Globus pallidus (tissue), 1 donor: ENCODE measurements at places on chromosomes 1 and 21.

DNA sequence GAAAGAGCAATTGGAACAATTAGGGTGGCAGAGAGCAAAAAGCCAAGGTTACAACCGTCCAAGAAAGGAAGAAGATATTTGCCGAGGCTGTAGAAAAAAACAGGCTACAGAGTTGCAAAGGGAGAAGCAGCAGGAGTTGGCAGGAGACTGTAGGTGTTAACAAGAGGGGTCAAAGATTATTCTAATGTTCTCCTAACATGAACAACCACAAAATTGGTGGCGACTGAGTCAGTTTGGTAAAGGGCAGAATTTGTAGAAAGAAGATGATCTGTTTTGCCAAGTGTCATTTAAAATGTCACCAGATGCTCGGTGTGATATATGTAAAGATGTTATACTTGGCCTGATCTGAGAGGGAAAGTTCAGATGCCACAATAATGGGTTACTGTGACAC lies 401 bp upstream of the PRUNE1 start:
- no peak for DNase-seq

- no peak for DNase-seq
Observed at GRCh38 chr1:183302452-183303322, 115.5 kb downstream of the NMNAT2 start.

DNA sequence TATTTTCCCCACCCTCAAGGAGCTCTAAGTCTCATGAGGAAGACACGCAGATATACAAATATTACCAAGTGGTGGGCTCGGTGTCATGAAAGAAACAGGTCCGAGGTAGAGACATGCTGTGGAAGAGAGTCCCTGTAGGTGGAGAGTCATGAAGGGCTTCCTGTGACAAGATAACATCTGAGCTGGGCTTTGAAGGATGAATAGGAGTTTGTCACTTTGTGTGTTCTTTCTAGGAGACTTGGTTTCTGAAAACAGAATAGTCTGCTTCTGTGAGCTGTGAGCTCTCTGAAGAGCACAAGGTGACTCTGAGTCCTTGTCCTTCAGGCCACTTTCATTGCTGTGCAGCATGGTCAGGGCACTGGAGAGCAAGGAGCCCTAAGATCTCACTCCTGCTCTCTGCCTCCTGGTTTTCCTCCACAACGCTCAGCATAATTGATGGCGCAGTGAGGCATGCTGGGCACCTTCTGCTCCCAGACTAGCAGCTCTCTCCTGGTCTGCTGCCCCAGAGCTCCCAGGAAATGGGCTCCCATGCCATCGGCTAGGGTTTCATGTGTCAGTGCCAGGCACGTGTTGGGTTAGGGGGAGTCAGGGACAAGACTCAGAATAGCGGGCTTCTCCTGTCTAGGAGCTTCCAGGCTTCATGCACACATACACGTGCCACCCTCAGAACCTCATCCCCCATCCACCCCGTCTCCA lies 209.9 kb upstream of the CSF3R start:
- DNase-seq: no peak

- no peak for DNase-seq
Observed at GRCh38 chr1:44326821-44327465, 28.1 kb downstream of the ERI3 start.

GRCh38 chr1:214523124-214523824 lies 28.1 kb downstream of the PTPN14 start:
- no peak for DNase-seq
